ENCODE measurements at places on chromosomes 4 and X.

GRCh38 chrX:23557070-23557469 is 110.2 kb upstream of the PRDX4 start:
- no peak for DNase-seq

DNA sequence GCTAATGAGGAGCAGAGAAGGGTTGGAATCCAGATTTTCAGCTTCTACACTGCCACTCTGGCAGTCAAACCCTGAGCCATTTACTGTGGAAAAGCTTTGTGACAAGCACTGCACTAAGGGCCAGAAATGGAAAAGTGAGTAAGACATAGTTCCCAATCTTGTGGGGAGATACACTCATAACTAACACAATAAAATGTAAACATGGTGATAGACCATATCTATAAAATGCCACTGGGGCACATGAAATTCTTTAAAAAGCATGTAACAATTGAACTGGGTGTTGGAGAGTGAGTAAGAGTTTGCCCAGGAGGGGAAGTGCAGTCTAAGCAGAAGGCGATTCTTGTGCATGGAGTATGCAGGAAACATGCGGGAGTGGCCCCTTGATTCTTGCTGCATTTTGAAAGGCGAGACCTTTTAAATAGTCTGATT is 32.0 kb upstream of the ANXA5 start:
- DNase-seq, result no peak

GRCh38 chr4:151304755-151305154 is 20.6 kb downstream of the SH3D19 start:
- no peak for DNase-seq

DNA sequence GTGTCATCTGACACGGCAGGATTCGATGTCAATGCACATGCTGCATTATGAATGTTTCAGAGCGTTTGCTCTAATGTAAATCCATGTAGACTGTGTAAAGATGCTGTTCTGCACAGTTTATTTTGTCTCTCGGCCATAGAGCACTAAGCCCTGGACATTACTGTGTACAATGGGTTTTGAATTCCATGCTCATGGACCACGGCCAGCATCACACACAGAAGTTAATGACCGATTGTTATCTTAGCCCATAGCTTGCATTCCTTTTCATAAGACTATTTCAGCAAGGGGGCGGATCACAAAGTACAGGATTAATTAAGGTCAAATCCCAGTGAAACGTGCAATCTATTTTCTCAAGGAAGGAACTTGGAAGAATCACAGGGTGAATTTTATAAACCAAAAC is 286.1 kb upstream of the TENM3 start:
- DNase-seq, result no peak

GRCh38 chr4:111330786-111331185 is 707.9 kb upstream of the PITX2 start:
- no peak for DNase-seq

- DNase-seq, result no peak
Observed at GRCh38 chrX:11461201-11462001, 168.2 kb downstream of the AMELX start.

DNA sequence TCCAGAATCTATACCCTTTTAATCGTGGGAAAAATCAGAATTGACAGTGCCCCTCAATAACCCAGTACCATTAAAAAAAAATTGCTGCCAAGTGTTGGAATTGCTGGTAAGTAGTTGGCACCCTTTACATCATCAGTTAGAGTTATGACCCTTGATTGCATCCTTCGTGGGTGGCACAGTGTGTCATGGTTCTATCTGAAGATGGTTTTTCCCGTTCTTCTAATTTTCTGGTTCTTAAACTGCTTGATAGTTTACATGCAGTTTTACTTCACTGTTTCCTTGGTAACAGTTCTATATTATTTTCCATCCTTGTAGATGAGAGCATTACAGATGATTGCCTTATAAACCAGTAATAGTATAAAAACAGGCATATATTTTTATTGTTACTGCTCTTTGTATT is 3.2 kb downstream of the FRMPD4 start:
- no peak for DNase-seq

DNA sequence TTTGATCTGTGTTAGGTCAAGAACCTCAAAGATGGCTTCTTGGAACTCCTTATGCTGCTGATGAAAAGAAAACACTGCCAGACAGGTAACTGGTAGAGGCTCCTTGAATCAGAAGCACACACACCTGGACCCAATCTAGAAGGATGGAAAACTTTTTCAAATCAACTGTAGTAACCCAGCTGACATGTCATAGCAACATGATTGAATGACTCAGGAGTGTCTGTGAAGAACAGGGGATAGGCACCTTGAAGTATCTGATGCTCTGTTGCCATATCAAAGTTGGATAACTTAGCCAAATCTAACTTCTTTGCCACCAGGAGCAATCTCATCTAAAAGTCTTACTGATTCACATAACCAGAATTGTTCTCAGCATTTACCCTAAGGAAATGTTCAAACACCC is 98.8 kb downstream of the ELOVL6 start:
- no peak for DNase-seq

DNA sequence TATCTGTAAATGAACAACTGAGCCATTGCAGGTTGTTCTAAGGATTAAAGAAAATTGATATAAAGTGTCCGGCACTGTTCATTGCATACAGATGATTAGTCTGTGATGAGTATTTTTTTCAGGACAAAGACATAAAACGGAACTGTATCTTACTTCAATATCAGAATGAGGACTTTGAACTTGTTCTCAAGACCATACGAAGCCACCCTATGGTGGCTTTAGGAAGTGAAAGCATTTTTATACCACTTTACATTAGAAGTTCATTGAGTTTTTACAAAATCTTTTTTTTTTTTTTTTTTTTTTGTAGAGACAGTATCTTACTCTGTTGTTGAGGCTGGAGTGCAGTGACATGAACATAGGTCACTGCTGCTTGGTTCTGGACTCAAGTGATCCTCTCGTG is 45.2 kb upstream of the TRIM2 start:
- no peak for DNase-seq

DNA sequence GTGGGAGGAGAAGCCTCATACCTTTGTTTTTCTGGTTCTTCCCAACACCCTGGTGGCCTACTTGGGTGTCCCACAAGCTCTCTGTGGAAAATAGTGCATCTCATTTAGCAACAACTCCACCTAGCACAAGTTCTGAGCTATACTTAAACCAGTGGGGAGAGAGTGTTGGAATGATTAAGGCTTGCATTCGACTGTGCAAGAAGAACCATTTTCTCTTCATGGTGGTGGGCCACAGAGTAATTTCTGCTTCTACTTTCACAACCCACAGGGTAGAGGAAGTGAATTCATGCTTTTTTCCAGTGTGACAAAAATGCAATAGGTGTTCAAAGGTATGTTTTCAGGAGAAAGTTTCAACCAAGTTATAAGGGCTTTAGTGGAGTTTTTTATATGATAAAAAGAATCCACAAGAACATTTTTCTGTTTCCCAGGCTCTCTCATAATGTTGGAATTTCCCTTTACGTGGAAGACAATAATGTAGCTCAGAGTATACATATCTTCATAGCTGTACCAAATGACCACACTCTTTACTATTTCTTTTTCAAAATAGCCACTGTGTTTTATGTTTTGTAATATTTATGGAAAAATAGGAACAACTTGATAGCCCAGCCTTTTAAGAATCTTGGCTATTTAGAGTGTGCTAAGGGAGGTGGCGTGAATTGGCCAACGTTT is 80.3 kb upstream of the HHIP start:
- no peak for DNase-seq
